ENCODE measurements at places on chromosomes 4 and X.

- no peak for DNase-seq
These were observed 124.4 kb downstream of the CPE start for GRCh38 chr4:165502916-165503907.

- no peak for DNase-seq
These were observed 134.2 kb downstream of the MAML3 start for GRCh38 chr4:140019619-140020347.

DNA sequence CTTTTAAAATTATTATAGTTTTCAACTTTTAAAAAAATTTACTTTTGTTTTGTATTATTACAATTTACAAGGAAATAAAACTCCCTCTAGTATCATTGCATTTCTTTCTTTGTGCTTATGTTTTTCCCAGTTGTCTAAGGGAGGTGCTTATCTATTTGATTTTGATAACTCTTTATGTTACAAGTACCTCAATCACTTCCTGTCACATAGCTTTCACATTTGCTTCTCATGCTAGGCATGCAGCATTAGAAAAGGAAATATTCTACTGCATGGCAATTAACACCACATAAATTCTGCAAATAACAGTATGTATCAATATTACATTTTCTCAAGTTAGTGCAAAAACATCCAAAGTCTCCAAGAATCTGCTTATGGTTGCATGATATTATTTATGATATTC lies 180.3 kb upstream of the HS3ST1 start:
- DNase-seq: no peak

DNA sequence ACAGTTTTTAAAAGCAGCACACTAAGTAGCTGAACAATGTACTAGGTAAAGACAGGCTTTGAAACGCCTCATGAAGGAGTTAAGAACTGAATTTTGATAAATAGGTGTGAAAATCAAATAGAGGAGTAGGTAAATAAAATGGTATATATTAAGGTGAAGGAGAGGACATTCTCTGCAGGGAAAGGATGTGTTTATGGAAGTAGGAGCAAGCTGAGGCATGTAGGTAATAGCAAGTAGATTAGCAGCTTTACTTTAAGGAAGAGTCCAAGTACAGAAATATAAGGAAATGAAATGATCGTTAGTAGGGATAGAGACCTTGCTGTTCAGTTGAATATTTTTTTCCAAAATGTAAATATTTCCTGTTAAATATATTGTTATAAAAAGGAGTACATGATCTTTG lies 12.5 kb downstream of the METAP1 start:
- DNase-seq: no peak

DNA sequence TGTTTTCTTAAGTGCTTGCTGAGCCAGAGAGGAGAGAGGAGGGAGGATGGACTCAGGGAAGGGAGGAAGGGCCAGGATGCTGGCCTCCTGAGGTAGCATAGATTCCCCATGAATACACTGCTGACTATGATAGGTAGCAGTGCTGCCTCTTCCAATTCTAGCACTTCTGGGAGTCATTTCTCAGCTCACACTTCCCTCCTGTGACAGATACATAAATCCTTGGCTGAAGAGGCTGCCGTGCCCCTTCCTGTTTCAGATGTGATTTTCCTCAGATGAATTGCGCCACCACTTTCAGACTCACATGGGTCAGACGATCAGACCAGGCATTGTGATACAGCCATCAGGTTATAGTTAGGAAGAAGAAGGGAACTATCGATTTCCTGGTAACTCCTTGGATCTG lies 22.4 kb downstream of the TSC22D3 start:
- DNase-seq: no peak

GRCh38 chr4:94455081-94455480 lies 3.3 kb downstream of the PDLIM5 start:
- DNase-seq: no peak

DNA sequence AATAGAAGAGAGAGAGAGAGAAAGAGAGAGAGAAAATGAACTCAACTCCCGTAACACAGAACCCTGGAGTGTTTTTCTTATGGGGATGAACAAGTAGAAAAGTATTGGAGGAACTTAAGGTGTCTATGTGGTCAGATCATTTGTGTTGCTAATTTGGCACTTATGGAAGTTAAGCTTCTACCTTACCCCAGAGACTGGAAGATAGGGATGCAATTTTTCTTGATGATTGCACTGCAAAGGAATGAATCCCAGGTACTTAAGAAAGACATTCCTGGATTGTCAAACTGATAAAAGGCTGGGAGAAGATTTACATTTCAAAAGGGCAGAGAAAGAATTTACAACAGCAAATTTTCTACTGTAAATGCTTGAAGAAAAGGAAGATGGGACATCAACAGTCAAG lies 57.2 kb downstream of the MAP9 start:
- DNase-seq: no peak

- DNase-seq: no peak
These were observed 23.1 kb downstream of the DACH2 start for GRCh38 chrX:86171366-86171765.

- DNase-seq: no peak
These were observed 71.2 kb downstream of the MSX1 start for GRCh38 chr4:4930677-4931076.

DNA sequence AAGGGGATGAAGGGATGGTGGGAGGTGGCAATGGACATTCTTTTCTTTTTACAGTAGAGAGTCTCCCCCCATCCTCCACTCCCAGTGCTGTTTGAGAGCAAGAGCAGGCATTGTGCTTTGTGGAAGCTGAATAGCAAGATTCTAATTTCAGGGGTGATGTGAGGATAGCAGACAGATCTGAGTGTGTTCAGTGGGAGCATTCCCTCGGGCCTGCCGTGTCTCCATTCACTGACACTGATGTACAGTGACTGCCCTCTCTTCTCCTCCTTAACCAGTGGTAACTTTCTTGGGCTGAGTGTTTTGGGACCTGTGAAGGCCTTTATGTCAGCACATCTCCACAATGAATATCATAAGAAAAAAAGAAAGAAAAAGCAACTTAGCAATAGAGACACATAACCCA lies 396.6 kb upstream of the RPS6KA3 start:
- DNase-seq: no peak

- peak; percentile 32 for DNase-seq
These were observed 1.2 kb downstream of the GUCY1A1 start for GRCh38 chr4:155667568-155668511.

DNA sequence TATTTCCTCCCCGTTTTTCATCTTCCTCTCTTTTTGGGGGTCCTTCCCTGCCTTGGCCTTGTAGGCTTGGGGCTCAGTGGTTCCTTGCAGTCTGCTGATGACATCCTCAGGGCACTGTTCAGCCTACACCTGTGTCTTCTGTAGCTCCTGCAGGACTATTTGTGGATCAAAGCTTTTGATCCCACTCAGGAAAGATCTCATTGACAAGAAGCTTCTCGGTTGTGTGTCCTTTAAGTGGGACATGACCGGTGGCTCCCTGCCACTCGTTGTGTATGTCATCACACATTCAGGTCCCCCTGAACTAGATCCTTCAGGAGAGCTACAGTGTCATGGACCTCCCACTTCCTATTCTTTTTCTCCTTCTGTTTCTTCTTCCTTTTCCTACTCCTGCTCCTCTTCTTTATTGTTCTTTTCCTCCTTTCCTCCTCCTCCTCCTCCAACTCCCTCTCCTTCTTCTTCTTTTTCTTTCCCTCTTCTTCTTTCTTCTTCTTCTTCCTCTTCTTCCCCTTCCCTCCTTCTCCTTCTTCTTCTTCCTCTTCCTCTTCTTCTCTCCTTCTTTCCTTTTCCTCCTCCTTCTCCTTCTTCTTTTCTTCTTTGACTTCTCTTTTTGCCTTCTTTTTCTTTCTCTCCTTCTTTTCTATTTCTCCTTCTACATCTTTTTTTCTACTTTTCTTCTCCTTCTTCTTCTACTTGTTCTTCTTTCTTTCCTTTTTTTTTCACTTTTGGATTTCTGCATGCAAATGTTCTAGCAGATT lies 67.8 kb downstream of the NBDY start:
- DNase-seq: no peak

DNA sequence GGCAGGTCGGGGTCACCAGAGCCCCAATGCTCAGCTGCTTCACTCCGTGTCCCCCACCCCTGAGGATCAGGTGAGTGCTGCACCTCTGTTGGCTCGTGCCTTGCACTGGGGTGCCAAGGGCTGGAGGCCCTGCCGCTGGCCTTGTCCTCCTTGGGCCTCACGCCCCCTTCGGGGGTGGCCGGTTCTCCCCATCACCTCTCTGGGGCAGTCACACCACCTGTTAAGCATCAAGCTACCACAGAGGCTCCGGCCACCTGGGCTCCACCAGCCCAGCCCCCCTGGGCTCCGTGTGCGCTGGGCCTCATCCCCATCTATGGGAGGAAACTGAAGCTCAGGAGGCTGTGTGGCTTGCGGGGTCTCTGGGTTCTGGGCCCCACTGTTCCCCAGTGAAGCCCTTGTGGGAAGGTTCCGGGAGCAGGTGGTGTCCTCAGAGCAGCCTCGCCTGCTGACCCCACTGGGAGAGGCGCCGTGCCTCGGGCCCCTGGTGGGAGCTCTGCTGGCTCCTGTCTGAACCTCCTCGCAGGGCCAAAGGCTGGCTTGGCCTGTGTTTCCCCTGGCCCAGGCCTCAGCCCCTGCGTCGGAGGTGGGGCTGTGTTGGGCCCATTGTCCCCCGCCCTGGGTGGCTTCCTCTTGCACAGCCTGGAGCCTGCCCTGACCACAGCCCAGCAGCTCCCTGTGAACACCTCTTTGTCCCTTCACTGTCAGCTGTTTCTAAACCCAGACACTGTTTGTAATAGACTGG lies 30.8 kb downstream of the DOK7 start:
- no peak for DNase-seq

DNA sequence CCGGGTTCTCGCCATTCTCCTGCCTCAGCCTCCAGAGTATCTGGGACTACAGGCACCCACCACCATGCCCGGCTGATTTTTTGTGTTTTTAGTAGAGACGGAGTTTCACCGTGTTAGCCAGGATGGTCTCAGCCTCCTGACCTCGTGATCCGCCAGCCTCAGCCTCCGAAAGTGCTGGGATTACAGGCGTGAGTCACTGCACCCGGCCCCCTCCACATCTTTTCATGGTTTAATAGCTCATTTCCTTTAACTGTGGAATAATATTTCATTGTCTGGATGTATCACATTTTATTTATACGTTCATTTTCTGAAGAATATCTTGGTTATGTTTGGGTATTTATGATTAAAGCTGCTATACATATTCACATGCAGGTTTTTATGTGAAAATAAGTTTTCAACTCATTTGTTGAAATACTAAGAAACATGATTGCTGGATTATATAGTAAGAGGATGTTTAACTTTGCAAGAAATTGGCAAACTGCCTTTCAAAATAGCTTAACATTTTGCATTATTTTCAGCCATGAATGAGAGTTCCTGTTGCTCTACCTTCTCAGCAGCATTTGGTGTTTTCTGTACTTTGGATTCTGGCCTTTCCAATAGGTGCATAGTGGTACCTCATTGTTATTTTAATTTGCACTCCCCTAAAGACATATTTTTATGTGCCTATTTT lies 591.9 kb downstream of the TECRL start:
- no peak for DNase-seq

All from anterior cingulate cortex (tissue), 58 donors.